ENCODE measurements at places on chromosomes 16 and 17. TPM values are rescaled to one million over a fixed set of nuclear protein-coding genes. Genes with fewer than 3 reads are reported as not detected.

DNA sequence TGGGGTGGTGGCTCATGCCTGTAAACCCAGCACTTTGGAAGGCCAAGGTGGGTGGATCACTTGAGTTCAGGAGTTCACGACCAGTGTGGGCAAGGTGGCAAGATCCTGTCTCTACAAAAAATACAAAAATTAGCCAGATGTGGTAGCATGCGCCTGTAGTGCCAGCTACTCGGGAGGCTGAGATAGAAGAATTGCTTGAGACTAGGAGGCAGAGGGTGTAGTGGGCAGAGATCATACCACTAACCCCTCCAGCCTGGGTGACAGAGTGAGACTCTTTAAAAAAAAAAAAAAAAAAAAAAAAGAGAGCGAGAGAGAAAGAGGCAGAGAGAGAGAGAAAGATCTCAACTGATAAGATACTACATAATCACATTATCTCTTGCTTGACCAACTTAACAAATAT is 45.9 kb downstream of the KANSL1 start:
- H3K4me1 ChIP-seq: peaks cover 56% of the 10 kb centered on the region
- H3K27ac ChIP-seq: peak overlapping the region; percentile 54
- peaks cover 29% of the 10 kb centered on the region for H3K36me3 ChIP-seq
- H3K27me3 ChIP-seq: no peaks in the 10 kb centered on the region
- DNase-seq: no peak
- H3K4me3 ChIP-seq: no peak overlapping the region

DNA sequence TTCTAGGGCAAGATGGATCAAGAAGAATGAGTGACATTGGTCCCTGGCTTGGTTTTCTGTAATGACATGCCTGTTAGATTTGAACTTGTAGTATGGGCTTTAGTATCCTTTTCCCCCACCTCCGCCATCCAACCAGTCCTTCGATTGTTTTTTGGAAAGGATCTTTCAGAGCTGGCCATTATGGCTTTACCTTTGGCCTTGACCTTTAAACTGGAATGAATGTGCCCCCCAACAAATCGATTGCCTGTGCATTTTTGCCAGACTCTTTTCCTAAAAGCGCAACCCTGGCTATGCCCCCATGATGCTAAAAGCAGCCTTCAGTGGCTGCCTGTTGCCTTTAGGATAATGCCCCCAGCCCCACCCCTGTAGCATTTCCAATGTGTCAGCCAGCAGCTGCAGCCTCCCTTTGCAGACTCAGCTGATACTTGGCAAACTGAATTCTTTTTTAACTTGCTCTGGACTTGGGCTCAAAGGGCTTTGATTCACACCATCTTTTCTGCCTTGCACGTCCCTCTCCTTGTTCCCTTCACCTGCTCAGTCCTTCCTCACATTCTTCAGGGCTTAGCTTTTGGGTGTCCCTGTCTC is 4.0 kb downstream of the GPRC5C start:
- no peak overlapping the region for H3K4me3 ChIP-seq
- peaks cover 33% of the 10 kb centered on the region for H3K27me3 ChIP-seq
- H3K27ac ChIP-seq: no peak overlapping the region

DNA sequence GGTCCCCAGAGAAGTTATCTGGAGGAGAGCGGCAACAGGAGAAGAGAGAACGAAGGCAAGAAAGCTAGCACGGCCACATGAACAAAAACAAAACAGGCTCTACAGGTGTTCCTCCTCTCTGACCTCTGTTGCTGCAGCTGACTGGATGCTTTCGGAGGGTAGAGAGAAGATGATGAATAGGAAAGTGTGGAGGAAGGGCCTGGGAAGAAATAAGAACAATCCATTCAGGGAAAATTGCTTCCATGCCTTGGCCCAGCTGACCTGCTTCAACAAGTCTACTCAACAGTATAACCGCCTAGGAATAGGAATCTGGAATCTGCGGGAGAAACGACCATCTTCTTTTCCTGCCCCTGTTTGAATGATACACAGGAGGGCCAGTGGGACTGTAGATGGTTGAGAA is 258.5 kb downstream of the ZFHX3 start:
- no peak overlapping the region for H3K27ac ChIP-seq
- no peak for DNase-seq
- H3K4me1 ChIP-seq: peaks cover 33% of the 10 kb centered on the region
- H3K27me3 ChIP-seq: peaks cover 26% of the 10 kb centered on the region

GRCh38 chr17:1648963-1649843 is 463 bp downstream of the RILP start:
- DNase-seq: peak; percentile 95
- H3K27me3 ChIP-seq: no peaks in the 10 kb centered on the region
- peak overlapping the region; percentile 66 for H3K4me3 ChIP-seq
- peak overlapping the region; percentile 63 for H3K27ac ChIP-seq
- H3K36me3 ChIP-seq: peaks cover 31% of the 10 kb centered on the region

DNA sequence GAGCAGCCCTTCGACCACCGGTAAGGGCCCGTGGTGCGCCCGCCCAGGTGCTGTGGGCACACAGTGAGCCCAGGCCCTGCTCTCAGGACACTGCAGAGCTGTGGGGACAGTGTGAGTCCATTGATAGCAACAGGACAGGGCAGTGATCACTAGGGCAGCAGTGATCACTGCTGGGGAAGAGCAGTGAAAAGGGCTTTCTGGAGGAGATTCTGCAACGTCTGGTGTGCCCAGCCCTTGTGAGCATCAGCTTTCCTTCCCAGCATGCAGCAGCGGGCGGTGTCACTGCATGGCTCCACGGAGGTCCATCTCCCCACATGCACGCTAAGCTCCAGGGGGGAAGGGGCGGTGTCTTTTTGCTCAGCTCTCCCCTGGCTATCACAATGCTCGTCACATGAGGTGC is 32.1 kb downstream of the MAP1LC3B start:
- no peaks in the 10 kb centered on the region for H3K36me3 ChIP-seq
- no peak for DNase-seq
- no peak overlapping the region for H3K27ac ChIP-seq
- no peaks in the 10 kb centered on the region for H3K27me3 ChIP-seq

- no peaks in the 10 kb centered on the region for H3K4me1 ChIP-seq
- H3K4me3 ChIP-seq: no peak overlapping the region
- no peak overlapping the region for H3K27ac ChIP-seq
- no peaks in the 10 kb centered on the region for H3K36me3 ChIP-seq
- peaks cover 16% of the 10 kb centered on the region for H3K27me3 ChIP-seq
Observed at GRCh38 chr17:17377071-17377967, 74.1 kb downstream of the NT5M start.

DNA sequence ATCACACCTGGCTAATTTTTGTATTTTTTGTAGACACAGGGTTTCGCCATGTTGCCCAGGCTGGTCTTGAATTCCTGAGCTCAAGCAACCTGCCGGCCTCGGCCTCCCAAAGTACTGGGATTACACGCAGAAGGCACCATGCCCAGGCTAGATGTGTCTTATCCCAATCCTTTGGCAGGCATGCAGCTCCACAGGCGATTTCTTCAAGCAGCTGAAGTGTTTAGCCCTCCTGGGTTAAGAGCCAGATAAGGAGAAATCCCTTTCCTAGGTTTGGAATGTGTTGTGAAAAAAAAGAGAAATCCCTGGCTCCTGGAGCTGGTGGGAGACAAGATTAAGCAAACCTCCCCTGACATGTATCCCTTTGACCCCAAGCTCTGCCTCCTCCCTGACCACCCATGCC is 2.1 kb upstream of the NHERF1 start:
- H3K4me1 ChIP-seq: peaks cover 60% of the 10 kb centered on the region
- H3K4me3 ChIP-seq: no peak overlapping the region
- no peak for DNase-seq
- H3K27ac ChIP-seq: peak overlapping the region; percentile 77
- peaks cover 32% of the 10 kb centered on the region for H3K36me3 ChIP-seq

GRCh38 chr17:53655591-53655990 is 167.1 kb upstream of the KIF2B start:
- no peak for DNase-seq
- H3K27ac ChIP-seq: no peak overlapping the region

DNA sequence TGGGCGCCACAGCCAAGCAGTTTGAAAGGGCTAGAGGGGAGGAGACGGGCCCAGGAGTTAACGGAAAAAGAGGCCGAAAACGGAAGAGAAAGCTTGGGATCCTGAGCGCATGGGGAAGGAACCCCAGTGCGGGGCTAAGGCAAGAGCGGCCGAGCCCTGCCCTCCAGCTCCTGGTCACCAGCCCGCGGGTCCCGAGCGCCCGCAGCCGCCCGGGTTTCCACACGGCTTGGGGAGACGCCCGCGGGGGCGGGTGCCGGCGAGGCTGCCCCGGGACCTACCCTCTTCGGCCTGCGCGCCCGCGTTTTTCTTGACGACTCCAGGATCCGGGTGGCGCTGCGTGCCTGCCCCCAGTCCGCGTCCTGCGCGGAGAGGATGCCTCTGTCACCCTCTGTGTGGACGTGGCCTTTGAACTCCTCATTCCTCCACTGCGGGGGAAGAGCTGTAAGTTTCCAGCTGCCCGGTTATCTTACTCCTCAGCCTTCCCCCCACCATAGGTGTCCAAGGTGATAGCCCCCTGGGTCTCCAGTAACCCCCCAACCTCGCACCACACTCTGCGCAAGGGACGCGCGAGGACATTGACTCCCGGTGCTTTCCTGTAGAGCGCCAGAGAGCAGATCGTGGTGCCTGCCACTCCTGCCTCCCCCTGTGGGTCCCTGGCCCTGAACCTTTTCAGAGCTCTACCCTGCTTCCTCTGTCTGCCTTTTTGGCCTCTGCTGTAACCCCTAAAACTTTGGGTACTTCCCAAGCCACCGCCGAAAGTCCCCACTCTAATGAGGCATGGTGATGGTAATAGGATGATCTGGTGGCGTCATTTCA is 1.7 kb upstream of the CDH11 start:
- no peaks in the 10 kb centered on the region for H3K4me1 ChIP-seq
- H3K27ac ChIP-seq: no peak overlapping the region
- H3K27me3 ChIP-seq: peaks cover 40% of the 10 kb centered on the region
- no peaks in the 10 kb centered on the region for H3K36me3 ChIP-seq

DNA sequence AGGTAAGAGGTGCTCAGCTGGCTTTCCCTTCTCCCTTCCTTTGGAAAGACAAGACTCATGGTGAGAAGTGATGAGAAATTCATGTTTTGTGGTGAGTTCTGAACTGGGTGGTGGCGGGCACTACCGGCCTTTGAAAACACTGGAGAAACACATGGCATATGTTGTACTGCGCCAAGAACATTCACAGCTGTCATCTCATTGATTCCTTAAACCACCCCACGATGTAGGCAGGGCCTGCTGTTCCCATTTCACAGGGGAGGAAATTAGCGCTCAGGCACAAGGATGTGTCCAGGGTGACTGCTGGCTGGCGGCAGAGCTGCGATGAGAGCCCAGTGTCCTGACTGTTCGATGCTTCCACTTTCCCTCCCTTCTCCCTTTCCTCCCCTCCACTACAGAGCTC is 1.6 kb upstream of the DOC2B start:
- no peaks in the 10 kb centered on the region for H3K4me1 ChIP-seq
- H3K27ac ChIP-seq: no peak overlapping the region
- H3K27me3 ChIP-seq: peaks cover 37% of the 10 kb centered on the region
- H3K4me3 ChIP-seq: no peak overlapping the region

Gene KRTAP4-6
- total RNA-seq: not detected

Gene SIRT7
- total RNA-seq: 55.0 TPM

Gene KCNG4
- not detected for total RNA-seq

Gene HSDL1
- total RNA-seq: 10.4 TPM

Gene TRAPPC1
- 248 TPM for total RNA-seq

Gene CCL4L2
- total RNA-seq: 1.2 TPM

Gene CCL7
- total RNA-seq: not detected
